Aorta (tissue), 5 donors: ENCODE measurements at places on chromosomes 6 and 20. TPM values are rescaled to one million over a fixed set of nuclear protein-coding genes. Genes with fewer than 3 reads are reported as not detected.

Gene RAD21L1
- not detected for total RNA-seq

Gene ASIP
- not detected for total RNA-seq

Gene VNN1
- total RNA-seq = 1.8 TPM

Gene B3GALT4
- total RNA-seq = 14.3 TPM

Gene OR2J3
- not detected for total RNA-seq

Gene FERMT1
- total RNA-seq = 0.39 TPM

Gene RIMS1
- total RNA-seq = 4.8 TPM

Gene PRPH2
- total RNA-seq = 1.4 TPM

Gene KIAA0408
- total RNA-seq = 6.2 TPM

Gene GDAP1L1
- not detected for total RNA-seq

DNA sequence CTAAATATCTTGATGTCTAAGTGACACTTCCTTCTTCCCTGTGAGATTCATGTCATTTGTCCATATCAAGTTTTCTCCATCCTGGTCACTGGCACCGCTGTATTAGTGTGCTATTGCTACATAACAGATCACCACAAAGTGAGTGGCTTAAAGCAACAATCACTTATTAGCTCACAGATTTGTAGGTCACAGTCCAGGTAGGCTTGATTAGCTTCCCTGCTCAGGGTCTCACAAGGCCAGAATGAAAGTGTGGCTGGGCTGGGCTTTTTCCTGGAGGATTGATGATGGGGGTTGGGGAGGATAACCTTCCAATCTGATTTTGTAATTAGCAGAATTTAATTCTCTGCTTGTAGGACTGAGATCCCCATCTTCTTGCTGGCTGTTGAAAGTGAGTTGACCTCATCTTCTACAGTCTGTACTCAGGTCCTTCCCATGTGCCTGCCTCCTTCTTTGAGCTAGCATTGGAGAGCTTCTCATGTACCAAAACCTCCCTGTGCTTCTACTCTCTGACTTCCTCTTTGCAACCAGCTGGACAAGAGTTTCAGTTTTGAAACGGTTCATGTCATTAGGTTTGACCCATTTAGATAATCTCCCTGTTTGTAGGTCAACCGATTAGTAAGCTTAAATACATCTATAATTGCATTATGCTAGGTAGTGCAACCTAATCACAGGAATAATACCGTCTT, 152.4 kb upstream of the MAN1A1 start:
- no peak for DNase-seq

DNA sequence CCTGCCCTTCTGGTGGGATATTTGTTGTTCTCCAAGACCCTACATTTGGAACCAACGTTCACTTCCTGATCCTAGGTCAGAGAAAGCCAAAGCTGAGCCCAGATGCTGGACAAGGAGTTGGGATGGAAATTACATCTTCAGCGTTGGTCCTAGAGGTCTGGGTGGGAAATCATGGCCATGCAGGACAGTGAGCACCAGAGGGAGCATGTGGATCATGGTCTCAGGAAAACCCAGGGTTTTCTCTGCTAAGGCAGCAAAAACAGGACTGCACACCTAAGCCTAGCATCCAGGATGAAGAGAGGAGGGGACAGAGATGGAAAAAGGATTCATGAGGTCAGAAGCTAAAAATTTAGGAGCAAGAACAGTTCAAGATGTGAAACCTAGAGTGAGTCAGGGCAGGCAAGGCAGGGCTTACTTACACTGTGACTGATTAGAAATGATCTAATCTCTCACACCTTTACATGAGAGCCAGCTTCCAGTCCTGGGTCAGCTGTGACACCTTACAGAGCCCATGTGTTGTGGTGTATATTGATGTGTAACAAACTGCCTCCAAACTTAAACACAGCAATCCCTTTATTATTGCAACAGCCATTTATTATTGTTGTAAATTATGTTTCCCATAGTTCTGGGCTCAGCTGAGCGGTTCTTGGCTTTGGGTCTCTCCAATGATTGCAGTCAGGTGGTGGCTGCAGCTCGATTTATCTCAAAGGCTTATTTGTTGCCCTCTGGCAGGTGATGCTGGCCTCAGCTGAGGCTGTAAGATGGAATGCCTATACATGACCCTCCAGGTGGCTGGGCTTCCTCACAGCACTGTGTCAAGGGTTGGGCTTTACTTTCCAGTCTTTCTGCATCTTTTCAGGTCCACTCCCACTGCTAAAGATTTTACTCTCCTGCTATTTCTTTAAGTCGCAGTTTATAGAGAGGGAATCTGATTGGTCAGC, 6.5 kb downstream of the C20orf202 start:
- no peak for DNase-seq

DNA sequence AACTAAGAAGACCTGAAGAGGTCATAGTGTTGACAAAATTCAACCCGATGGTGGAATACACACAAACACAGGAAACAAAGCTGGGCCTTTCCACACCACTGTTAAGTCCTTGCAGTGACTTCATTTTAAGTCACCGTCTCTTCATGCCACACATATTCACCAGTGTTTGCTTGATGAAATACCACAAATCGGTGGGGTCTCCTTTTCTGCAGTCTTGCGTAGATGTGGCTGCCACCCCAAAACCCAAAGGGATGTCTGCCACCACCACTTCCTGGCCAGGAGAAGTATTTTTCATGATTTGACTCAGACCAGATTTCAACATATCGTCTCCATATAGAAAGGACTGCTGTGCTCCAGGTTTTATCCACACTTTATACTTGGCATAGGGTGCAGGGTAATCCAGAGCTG, 11.0 kb upstream of the COL10A1 start:
- DNase-seq = no peak

DNA sequence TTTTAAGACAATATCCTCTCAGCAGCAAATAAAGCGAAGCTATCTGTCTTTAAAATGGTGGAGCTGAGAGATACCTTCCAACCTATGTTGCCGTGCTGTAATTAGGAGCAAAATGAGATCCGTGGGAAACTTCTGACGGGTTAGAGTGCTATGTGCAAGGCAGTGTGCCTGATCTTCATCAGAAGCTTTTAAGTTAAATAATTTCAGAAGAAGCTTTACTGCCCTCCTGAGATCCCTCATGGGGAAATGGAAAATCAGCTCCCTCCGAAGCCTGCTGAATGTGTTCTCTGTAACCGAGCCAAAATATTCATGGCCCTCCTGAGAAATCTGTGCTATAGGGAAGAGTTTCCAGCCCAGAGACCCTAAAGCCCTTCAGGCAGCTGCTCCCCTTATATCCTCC, 43.7 kb upstream of the TBC1D7 start:
- no peak for DNase-seq

GRCh38 chr6:123804787-123805540, 1.3 kb downstream of the NKAIN2 start:
- no peak for DNase-seq

GRCh38 chr6:157885211-157885788, 62.3 kb downstream of the SNX9 start:
- no peak for DNase-seq

DNA sequence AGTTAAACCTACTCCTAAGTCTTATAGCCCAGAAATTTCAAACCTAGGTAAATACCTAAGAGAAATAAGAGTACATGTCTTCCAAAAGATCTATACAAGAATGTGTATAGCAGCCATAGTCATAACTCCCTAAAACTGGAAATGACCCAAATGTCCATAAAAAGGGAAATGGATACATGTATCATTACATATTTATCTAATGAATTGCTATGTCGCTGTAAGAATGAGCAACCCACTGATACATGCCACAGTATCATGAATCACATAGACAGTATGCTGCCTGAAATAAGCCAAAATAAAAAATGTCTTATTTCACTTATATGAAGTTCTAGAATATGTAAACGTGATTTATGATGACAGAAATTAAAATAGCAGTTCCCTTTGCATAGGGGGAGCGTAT, 679.5 kb downstream of the MAFB start:
- DNase-seq = no peak

GRCh38 chr6:45643126-45643525, 265.4 kb upstream of the SUPT3H start:
- DNase-seq = no peak

GRCh38 chr6:158154816-158155215, 13.2 kb downstream of the SERAC1 start:
- no peak for DNase-seq

DNA sequence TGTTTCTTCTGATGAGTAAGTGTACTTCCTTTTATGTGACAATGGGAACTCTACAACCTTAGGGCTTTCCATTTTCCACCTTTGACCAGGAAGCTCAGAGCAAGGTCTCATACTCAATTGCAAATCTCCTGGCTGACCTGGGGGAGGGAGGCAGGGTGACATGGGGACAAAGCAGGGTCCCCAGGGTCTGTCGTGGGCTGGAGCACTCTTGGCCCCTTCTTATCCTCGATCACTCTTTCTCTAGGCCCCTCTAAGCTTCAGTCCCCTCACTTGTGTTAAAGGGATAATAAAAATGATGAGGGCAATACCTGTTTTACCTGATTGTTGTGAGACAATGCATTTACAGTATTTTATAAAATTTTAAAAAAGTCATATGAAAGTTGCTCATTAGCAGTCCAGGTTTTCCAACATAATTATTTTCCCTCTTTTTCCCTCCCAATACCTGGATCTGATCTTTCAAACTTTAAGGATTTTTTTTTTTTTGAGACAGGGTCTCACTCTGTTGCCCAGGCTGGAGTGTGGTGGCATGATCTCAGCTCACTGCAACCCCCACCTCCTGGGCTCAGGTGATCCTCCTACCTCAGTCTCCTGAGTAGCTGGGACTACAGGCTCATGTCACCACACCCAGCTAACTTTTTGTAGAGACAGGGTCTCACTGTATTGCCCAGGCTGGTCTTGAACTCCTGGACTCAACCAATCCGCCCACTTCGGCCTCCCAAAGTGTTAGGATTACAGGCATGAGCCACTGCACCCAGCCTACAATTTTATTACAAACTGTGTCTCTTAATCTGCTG, 8.4 kb upstream of the FAM83C start:
- no peak for DNase-seq

- DNase-seq = no peak
Measured at GRCh38 chr20:21767739-21768223, 62.3 kb downstream of the PAX1 start.

DNA sequence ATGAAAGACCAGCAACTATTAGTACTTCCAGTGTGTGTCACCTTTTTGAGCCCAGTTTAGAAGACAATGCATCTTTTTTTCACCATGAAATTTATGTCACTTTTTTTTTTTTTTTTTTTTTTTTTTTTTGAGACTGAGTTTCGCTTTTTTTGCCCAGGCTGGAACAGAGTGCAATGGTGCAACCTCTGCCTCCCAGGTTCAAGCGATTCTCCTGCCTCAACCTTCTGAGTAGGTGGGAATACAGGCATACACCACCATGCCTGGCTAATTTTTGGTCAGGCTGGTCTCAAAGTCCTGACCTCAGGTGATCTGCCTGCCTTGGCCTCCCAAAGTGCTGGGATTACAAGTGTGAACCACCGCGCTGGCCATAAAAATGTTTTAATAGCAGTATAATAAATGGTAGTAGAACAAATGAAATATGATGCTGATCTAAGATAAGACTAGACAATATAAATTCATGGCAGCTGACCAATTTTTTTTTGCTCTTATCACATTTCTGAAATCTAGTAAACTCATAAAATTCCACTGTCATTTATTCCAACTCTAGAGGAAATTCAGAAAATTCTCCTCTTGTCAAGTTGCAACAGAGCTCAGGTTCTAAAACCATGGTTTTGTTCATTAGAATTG, 21.3 kb downstream of the NHSL1 start:
- no peak for DNase-seq

DNA sequence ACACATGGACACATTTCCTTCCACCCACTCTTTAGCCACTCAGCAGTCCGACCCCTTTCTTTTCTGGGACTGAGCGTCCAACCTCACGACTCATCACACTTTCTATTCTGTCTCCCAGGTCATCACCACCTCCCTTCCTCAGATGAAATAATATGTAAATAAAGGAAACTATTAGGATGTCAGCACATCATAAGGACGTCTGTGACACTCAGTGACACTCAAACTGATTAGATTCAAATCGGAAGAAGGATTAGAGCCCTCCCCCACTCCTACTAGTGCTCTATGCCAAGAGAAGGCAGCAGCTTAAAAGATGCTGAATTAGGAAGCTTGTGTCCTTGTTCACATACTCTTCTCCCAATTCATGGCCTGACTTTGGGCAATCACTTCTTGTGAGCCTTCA, 113.6 kb downstream of the TNFRSF21 start:
- no peak for DNase-seq

- DNase-seq = no peak
Measured at GRCh38 chr6:38636027-38636426, 3.7 kb downstream of the BTBD9 start.

DNA sequence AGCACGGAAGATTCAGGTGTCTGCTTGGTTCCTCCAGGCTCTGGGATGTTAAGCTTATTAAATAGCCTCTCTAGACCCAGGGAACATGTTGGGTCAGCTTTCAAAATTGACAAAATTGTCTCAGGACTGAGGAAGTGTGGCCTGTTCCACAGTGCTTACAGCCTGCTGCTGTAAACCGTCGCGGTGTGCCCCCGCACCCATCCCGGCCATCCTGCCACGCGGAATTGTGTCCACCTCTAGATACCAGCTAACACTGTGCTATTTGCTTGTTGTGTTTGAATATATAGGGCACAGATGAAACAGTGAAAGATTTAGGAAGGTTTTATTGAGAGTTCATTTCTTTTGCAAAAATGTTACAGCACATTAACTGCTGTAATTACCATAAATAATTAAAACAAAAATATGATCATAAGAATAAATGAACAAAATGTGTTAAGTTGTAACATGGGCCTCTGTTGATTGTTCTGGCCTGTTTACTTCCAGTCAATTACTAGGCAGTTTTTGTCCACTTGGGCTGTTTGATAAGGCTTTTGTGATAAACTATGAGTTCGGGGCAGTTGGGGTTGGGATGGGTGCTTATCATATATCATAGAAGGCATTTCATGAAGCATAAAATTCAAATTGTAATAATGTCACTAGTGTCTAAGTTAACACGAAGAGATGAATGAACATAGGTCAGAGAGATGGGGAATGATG, 77.4 kb downstream of the ARID1B start:
- no peak for DNase-seq

GRCh38 chr6:55756531-55757031, 118.8 kb downstream of the BMP5 start:
- no peak for DNase-seq

DNA sequence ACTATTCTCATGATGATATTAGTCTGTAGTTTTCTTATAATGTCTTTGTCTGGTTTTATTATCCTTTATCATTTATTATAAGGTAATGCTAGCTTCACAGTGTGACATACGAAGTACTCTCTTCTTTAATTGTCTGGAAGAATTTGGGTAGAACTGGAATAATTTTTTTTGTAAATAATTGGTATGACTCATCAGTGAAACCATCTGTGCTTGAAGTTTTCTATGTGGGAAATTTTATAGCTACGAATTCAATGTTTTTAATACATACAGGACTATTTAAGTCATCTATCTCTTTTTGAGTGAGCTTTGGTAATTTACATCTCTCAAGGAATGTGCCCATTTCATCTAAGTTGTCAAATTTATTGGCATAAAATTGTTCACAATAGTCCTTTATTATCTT, 86.3 kb downstream of the SOD2 start:
- no peak for DNase-seq

- DNase-seq = no peak
Measured at GRCh38 chr6:4907602-4908001, 96.2 kb downstream of the RPP40 start.

DNA sequence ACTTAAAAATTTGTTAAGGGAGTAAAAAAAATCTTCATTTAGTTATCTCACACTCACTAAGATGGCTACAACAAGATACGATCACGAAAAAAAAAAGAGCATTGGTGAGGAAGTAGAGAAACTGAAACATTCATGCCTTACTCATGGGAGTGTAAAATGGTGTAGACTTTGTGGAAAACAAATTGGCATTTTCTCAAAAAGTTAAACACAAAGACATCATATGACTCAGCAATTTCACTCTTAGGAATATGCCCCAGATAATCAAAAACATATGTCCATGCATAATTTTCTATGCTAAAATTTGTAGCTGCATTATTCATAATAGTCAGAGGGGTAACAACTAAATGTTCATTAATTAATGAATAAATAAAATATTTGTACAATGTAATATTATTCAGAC, 120.9 kb upstream of the IRAK1BP1 start:
- no peak for DNase-seq
